ENCODE measurements at places on chromosomes 16 and 17. TPM values are rescaled to one million over a fixed set of nuclear protein-coding genes. Genes with fewer than 3 reads are reported as not detected.

Gene SLC2A4
- 0.18 TPM for total RNA-seq

Gene GPS1
- 77.5 TPM for total RNA-seq

Gene HCRT
- total RNA-seq, result not detected

Gene RNF112
- total RNA-seq, result 2.3 TPM

Gene LRRC75A
- 6.1 TPM for total RNA-seq

Gene CALCOCO2
- 73.8 TPM for total RNA-seq

Gene CHST5
- not detected for total RNA-seq

Gene ENPP7
- total RNA-seq, result not detected

Gene ITGB4
- total RNA-seq, result 0.09 TPM

Gene MT1H
- not detected for total RNA-seq

Gene CD300LB
- total RNA-seq, result not detected

Gene KRTAP4-6
- total RNA-seq, result not detected

Gene PRAC1
- total RNA-seq, result not detected

DNA sequence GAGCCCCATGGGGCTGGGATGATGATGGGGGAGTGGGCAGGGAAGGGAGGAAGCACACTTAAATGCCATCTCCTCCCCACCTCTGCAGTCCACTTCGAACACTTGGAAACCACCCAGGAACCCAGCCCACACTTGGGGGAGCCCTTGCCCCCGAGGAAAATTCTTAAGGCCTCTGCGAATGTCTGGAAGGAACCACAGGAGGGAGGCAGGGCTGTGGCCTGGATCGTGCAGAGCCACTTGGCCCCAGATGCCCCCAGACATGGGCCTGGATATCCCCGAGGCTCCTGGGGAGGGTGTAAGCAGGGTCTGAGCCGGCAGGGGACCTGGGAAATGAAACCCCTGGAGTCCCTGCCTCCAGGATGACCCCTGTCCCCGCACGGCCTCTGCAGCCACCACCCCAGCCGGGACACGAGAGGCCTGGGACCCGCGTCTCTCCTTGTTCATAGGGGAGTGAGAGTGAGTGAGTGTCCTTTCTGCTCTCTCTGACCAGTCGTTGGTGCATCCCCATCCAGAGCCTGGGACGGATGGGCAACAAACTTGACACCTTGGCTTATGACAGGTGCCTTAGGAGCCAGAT, 11.8 kb upstream of the MTSS2 start:
- no peak for DNase-seq

- DNase-seq, result no peak
Measured at GRCh38 chr16:87575027-87575804, 27.1 kb upstream of the JPH3 start.

GRCh38 chr17:65856865-65857264, 295.4 kb upstream of the AXIN2 start:
- DNase-seq, result peak; percentile 22

GRCh38 chr16:974611-975261, 4.0 kb upstream of the LMF1 start:
- DNase-seq, result no peak

GRCh38 chr17:76502341-76503211, 1.4 kb upstream of the RHBDF2 start:
- no peak for DNase-seq

DNA sequence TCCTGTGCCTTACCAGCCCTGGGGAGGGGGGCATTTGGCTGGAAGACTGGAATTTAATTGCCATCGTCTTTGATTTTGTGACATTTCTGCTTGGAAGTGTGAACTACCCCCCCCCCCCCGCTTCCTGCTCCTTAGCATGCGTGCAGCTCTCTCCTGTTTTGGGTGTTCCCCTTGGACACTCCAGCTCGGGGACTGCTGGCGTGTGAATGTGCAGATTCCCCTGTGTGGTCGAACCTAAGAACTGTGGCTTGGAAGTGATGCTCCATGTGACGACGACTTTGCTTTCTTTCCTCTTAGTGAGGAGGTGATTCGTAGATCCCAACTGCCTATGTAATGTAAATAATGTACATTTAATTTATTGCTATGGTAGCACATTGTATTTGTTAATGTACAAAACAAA, 26.1 kb downstream of the OR1D5 start:
- DNase-seq, result no peak

- DNase-seq, result no peak
Measured at GRCh38 chr17:73551144-73551543, 93.1 kb downstream of the SDK2 start.

- no peak for DNase-seq
Measured at GRCh38 chr16:86448306-86448890, 61.9 kb upstream of the FOXF1 start.

- peak; percentile 27 for DNase-seq
Measured at GRCh38 chr16:73113336-73113735, 65.4 kb upstream of the ZFHX3 start.

- no peak for DNase-seq
Measured at GRCh38 chr17:63042256-63042812, 76.3 kb downstream of the TANC2 start.

DNA sequence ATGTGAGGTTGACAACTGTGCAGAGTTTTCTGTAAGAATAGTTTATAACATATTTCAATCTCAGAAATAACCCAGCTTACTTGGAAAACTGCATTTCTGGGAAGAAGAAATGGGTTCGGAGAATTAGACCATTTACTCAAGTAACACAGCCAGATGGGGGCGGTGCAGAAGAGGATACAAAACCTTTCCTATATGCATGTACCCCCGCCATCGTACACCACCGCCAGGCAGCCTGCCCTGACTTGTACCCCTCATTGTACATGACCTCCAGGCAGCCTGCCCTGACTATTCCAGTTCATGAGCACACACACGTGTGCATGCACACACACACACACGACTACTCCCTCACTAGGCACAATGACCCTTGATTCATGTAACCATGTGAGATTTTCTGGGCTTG, 154.0 kb downstream of the C16orf78 start:
- peak; percentile 14 for DNase-seq

DNA sequence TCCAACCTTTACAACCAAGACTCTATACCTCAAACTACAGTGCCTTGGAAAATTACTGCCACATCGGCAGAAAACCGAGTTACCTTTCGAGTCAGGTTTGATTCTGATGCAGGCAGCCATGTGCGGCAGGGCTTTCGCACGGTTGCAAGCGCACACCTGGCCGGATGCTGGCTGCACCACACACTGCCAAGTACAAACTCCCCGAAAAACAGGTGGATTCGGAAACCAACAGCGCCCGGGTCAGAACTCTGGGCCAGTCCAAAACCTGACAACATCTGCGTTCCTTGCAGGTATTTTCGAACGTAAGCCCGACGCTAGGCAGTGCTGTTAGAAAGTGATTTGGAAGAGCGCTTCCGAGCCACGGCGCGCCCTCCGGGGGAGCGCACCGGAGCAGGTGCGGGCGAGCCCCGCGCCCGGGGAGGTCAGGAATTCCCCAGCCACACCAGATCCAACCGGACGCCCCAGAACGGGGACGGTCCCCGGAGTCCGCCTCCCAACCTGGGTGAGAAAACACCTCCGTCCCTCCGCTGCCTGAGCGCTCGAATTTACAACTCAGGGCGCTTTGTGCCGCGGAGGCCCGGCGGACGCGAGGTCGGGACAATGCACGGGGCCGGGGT, 1.2 kb downstream of the USP7 start:
- peak; percentile 7 for DNase-seq

DNA sequence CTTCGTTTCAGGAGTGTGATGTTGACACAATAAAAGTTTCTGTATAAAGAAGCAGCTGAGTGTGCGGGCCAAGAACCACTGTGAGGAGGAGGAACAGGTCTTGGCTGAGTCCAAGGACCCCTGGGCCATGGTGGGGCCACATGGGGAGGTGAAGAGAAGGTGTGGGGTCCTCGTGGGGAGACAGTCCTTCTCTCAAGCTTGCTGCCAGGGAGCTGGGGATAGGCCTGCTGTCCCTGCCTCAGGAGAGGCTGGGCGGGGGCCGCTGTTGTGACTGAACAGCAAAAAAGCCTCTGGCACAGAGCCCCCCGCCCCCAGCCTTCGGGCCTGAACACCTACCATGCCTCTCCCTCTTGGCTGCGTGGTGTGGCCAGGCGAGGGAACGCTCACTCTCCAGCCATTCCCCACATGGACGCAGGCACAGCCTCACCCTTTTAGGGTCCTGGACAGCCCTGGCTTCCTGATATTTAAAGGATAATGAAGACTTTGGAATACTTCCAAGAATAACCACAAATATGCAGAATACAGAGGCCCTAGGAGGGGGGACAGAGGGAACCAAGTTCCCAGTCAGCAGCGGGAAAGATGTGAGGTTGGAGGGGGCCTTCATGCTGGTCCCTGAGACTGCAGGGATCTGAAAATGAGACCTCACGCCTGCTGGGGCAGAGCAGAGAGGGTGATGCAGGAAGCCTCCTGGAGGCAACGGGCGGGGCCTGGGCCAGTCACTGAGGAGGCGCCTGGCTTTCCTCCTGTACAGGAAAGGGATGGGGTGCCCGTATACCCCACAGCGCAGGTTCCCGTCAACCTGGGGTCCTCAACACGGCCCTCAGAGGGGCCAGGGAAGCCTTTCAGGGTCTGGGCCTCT, 100.0 kb upstream of the CREBBP start:
- DNase-seq, result peak; percentile 78

- no peak for DNase-seq
Measured at GRCh38 chr16:12600116-12600515, 203.6 kb downstream of the CPPED1 start.

- DNase-seq, result peak; percentile 46
Measured at GRCh38 chr16:72434159-72434558, 262.2 kb upstream of the PMFBP1 start.

DNA sequence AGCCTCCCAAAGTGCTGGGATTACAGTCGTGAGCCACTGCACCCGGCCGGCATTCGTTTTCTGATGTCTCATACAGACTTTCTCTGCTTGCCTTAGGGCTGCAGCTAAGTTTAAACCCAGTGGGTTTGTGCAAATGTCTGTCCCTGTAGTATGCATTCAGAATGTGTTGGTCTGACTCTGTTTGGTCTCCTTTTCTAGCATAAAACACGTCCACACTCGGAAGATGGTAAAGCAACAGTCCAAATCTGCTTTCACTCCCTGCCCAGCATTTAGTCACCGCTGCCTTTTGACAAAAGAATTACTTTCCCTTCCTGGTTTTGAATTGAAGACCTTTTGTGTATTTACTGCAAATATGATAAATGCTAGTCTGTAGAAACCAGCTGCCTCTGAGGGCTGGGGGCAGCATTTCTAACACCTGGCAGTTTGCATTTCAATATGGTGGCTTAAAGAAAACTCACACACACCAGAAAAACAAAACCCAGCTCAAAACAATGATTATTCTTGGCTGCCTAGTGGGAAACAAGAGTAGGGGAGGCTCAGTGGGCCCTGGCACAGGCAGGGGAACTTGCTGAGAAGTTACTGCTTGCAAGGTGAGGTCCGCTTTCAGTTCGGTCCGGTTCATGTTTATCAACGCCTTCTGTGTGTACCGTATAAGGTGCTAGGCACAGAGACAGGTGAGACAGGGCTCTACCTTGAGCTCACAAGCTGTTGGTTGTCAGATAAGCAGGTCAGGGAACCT, 56.9 kb downstream of the MSI2 start:
- DNase-seq, result no peak

DNA sequence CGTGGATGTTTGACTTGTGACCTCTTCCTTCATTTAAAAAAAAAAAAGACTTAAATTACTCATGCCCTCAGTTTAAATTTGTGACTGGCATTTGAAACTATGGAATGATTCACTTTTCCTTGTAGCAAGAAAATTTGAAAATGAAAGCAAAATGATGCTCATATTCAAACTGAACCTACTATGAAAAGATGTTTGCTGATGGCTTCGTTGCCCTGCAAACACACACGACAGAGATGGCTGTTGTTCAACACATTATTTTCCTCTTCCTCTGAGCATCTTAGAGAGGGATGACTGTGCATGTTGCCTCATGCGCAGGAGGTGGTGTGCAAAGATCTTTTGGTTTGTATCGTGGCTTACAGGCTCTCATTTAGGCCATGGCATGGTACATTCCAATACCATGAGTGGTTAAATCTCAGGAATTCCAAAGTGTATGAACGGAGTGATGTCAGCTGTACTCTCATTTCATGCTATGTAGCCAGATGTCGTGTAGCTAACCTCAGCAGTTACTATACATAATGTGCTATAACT, 164.5 kb downstream of the PRKCA start:
- DNase-seq, result peak; percentile 99

DNA sequence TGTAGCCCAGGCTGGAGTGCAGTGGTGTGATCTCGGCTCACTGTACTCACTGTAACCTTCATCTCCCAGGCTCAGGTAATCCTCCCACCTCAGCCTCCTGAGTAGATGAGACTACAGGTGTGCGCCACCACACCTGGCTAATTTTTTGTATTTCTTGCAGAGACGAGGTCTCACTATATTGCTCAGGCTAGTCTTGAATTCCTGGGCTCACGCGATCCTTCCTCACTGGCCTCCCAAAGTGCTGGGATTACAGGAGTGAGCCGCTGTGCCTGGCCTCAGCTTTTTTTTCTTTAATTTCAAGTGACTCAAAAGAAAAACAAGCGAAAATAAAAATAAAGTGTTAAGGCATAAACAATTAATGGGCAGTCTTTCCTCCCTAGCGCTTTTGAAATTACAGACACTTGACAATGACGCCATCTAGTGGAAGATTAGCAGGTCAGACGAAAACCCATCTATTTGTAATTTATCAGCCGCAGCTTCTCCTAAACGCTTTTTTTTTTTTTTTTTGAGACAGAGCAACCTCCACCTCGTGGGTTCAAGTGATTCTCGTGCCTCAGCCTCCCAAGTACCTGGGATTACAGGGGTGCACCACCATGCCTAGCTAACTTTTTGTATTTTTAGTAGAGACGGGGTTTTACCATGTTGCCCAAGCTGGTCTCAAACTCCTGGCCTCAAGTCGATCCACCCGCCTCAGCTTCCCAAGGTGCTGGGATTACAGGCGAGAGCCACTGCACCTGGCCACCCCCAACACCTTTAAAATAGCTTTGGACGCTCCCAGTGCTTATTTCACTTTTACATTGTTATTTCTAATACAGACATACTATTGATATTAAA, 28.1 kb upstream of the PECAM1 start:
- DNase-seq, result peak; percentile 86

- no peak for DNase-seq
Measured at GRCh38 chr17:28901866-28902818, 737 bp downstream of the DHRS13 start.

DNA sequence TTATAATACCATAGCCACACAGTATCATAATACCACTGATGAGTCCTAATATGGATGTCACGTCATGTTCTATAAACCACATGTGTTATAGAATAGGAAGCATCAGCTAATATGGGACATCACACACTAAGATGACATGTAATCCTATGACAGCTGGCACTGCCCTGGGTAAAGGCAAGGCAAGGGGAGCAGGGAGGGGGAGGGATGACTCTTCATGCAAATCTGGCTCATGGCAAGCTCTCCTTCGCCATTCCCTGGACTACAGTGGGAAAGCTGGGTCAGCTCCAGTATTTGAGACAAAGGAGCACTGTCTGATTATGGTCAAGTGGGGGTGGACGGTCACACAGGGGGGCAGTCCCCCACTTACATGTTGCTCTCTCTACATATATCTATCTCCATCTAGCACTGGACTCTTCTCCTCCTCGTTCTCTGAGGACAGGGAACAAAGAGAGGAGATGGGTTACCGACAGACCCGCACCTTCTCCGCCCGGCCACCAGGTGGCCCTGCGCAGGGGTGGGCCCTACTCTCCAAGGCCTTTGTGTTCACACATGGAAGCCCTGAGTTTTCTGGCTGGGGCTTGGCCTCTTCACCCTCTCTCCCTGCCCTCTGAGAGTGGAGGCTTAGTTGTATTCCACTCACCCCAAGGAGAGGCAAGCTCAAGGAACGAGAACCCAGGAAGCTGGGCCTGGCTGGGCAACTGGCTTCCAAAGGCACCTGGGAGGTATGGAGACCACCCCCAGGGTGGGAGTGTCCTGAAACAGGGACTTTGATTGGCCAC, 23.4 kb upstream of the MPO start:
- peak; percentile 27 for DNase-seq

All from fibroblast of the aortic adventitia (primary cell).